CD4-positive, alpha-beta T cell treated with Interleukin-2 at 100 ng/mL for 4 hours (primary cell): ENCODE measurements at places on chromosomes 3 and 15.

DNA sequence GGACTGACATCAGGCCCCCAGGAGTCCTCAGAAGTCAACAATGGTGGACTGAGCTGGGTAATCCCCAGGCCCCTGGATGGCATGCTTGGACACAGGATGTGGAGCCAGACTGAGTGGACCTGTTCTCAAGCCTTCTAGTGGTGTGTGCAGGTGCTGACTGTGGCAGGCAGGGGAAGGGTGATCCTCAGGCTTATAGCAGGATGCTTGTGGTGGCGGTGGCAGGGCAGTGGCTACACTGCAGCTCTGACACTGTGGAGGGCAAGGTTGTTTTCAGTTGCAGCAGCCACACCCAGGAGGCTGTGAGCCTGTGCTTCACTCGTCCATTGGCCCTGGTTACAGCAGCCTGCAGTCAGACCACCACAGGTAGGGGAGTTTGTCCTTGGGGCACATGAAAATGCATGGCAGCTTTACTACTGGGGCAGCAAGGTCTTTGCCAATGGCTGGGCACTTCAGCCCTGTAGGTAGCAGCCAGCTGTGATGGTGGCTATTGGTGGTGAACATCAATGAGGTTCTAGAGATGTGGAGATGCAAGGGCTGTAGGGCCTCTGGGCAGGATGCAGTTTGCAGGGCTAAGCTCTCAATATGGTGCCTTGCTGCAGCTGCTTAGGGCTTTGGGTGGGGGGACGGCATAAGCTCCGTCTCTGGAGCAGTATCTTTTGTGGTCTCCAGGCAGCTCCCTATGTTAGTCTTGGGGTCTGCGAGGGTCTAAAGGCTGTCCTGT, 17.5 kb upstream of the MYO5A start:
- no peak for DNase-seq

DNA sequence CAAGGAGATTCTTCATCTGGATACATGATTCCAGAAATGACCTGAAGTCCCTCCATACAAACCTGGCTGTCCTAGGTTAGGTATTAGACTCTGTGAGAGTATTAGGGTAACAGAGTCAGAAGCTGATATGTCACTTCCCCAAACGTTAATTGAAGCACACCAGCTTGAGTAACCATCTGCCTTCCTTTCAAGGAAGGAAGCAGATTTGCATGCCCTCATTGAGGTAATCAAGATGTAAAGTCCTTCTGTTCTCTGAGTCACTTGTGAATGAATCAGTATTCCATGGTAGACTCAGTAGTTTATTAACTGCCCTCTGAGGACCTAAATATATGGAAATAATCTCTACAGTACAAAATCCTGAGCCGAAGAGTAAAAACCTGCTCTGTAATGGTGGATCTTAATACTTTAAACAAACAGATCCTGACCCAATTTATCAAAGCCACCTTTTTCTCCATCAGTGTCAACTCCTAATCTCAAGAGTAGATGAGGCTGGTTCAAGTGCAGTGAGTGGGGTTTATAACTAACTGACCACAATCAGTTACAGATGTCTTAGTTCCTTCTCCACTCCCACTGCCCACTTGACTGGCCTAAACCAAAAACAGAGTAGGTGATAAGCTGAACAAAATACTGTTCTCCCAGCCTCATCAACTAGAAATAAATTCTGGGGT, 246.2 kb upstream of the CHRM5 start:
- DNase-seq = no peak

DNA sequence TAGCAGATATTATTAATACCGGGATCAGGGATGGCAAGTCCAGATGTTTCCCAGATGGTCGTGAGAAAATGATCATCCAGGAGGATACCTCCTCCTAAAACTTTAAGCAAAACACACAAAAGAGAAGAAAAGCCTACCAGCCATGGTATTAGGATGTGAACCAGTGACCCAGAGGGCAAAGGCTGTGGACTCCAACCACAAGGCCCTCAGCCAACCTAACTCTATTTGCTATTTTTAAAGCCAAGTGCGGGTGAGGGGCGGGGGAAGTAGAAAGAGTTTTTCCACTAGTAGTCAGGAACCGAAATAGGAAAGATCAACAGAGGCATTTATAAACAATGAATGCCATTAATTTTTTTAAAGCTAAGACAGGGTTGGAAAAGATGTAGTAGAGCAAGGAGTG, 77.4 kb downstream of the STAC start:
- DNase-seq = no peak

DNA sequence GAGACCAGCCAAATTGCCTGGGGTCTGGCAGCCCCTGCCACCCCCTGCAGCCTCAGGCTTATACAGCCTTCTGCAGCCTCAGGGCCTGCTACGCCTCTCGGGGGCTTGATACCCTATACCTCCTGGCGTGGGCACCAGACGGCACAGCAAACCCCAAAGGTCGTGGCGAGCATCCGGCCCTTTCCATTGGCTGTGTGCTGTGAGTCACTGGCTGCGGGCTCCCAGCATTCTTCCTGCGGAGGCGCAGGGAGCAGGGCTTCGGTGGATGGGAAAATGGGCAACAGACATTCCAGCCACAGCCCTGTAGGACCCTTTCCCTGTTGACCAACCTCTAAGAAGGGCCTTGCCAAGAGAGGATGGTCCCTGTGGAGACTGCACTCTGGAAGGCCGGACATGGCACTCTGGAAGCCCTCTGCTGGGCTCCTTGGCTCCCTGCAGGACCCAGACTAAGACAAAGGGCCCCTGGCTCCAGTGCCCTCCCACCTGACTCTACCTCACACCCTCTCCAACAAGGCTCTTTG, 59.6 kb downstream of the ITGA11 start:
- no peak for DNase-seq

- DNase-seq = no peak
These were observed 15.7 kb upstream of the LRRC58 start for GRCh38 chr3:120364821-120365220.

- DNase-seq = no peak
These were observed 182.5 kb downstream of the RAB11A start for GRCh38 chr15:66051833-66052232.
